ENCODE measurements at places on chromosomes 12 and 14. TPM values are rescaled to one million over a fixed set of nuclear protein-coding genes. Genes with fewer than 3 reads are reported as not detected.

- no peak for DNase-seq
These were observed 798 bp downstream of the CLEC2B start for GRCh38 chr12:9868311-9868801.

Gene ARMH4
- 67.3 TPM for polyA plus RNA-seq

DNA sequence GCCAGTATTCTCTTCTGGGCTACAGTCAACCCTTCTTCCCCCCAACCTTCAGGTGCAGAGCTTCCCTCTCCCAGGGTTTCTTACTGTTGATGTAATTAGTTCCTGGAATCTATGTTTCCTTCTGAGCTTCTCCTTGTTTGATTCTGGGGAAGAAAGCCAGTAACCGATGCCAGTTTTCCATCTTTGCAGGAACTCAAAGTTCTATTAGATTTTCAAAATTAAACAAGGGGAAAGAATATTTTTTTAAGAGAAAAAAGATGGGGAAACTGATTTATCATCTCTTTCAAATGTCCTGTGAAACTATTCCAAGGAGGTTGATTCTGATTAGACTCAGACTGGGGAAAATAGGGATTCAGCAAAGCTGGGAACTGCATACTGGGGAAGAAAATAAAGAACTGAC lies 17.9 kb upstream of the FAM234B start:
- DNase-seq: no peak

GRCh38 chr12:86950444-86950843 lies 694.3 kb upstream of the MGAT4C start:
- DNase-seq: no peak

DNA sequence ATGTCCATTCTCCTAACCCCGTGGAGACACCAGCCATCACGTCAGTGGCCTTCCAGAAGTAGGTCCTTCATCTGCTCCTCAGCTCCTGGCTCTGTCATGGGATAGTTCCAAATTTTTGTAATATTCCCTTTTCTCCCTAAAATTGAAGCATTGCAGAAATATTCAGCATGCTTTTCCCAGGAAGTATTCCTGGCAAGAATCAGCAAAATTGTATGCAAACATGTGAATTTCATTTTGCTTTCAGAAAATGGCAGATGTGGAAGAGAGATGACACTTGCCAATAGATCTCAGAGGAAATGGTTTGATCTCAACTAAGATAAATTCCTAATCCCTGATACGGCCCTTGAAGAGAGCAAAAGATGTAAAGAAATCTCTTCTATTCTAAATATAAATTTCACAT lies 298.9 kb downstream of the ITPR2 start:
- DNase-seq: no peak
